ENCODE measurements at places on chromosomes 4 and X.

GRCh38 chr4:105155426-105155825, 8.8 kb downstream of the TET2 start:
- DNase-seq, result no peak

DNA sequence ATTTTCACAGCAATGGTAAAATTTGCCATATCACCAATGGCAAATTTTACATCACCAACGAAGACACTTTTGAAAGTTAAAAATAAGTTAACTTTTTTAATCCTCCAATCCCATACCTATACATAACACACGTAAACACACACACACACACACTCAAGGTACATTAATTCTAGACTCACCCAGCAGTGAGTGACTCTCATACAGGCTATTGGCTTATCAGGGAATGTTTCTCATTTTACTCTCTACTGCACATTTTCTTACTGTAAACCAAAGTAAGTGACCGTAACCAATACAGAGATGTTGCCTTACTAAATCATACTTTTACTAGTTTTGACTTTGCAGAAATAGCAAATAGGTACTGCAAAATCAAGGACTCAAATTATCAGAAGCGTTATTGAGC, 2.3 kb downstream of the VEGFC start:
- DNase-seq, result no peak

- no peak for DNase-seq
Observed at GRCh38 chr4:68324519-68325262, 25.2 kb downstream of the YTHDC1 start.

DNA sequence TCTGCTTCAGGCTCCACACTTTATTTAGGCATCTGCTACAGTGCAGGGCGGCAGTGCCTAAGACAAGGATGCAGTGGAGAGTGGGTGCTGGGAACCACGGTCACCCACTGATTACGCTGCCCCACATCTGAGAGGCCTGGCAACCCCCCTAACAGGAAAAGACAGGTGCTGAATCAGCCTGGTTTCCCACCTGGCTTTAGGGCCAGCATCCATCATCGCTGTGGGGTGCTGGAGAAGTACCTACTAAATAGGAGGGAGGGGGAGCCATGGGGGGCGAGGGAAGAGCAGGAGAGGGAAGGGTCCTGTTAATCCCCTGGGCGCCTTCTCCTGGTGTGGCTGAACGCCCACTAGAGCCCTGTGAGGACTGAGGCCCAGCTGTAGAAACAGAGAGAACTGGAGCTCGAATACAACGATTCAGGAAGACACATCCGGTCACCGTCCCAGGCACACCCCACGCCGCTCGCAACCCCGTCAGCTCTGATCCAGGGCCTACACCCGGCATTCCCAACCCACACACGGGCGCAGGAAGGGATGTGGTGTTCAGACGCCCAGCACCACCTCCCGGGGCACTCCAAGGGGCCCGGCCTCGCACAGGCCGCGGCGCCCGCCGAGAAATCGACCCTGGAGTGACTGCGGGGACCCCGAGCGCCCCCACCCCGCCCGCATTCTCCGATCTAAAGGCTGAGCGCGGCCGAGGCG, 554 bp downstream of the DCTD start:
- no peak for DNase-seq

- DNase-seq, result no peak
Observed at GRCh38 chrX:25178555-25178954, 162.8 kb upstream of the ARX start.

DNA sequence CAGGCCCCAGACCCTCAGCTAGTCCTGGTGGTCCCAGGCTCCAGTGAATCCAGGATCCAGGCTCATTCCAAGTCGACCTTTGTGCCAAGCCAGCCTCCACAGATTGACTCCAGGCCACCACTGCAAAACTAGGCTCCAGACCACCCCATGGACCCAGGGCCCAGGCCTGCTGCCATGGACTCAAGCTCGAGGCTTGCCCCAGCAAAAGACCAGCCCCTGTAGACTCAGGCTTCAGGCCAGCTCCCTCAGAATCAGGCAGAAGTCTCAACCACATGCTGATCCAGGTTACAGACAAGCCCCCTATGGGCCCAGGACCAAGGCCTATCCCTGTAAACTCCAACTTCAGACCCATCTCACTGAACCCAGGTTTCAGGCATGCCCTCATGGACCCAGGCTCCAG, 692.4 kb downstream of the PCDH19 start:
- no peak for DNase-seq

GRCh38 chr4:179695175-179695574, 2252.9 kb upstream of the AGA start:
- DNase-seq, result no peak

GRCh38 chr4:188989371-188989770, 850.1 kb downstream of the TRIML1 start:
- DNase-seq, result no peak

DNA sequence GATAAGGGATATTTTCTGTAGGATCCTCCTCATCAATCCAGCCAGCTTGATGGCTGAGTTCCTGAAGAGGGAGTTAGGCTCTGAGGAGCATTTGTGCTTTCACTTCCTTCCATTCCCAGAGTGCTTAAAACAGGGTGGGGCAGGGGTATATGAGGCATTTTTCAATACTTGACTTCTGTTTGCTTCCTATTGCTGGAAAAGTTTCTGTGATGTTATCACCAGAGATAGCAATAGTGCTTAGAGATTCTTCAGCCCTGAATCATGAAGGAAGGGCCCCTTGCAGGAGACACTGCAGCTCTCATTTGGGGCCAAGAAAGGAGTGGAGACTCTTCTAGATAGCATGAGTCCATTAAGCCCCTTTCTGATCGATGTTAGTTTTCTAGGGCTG, 166.7 kb upstream of the RPS6KA3 start:
- DNase-seq, result no peak

DNA sequence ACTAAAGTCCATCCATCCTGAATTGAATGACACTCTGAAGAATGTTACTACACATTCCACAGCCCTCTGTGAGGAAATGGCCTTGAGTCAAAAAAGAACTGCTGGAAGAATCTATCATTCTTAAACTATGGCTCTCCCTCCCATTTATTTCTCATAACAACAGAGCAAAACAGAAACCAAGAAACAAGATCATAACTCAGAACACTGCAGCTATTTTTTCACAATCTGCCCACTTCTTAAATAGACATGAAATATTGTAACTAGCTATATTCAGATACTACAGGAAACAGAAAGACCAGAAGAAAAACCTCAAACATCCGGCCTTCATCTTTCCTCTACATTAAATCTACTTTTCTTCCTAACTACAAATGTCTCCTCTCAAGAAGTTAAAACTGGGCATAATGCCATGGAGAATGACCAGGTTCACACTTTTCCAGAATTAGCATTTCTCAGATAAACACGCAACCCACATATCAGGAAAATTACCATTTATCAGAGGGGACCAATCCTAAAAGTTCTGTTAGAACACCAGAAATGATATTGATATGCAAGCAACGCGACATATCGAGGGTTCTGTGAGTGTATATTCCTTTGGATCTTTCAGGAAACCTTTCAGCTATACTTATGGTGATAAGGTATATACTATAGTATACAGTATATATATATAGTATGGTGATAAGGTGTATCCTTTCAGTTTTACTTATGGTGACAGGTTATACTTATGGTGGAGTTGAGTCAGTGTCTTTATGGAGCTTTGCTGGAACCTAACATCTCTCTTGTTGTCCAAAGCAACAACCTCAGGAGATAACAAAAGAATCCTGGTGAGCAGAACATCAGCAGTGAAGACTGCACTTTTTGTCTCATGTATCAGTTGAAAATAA, 60.4 kb upstream of the IRF2 start:
- no peak for DNase-seq

GRCh38 chrX:17860179-17860780, 818 bp downstream of the RAI2 start:
- DNase-seq, result no peak

GRCh38 chr4:173362666-173363065, 8.1 kb upstream of the SAP30 start:
- no peak for DNase-seq

DNA sequence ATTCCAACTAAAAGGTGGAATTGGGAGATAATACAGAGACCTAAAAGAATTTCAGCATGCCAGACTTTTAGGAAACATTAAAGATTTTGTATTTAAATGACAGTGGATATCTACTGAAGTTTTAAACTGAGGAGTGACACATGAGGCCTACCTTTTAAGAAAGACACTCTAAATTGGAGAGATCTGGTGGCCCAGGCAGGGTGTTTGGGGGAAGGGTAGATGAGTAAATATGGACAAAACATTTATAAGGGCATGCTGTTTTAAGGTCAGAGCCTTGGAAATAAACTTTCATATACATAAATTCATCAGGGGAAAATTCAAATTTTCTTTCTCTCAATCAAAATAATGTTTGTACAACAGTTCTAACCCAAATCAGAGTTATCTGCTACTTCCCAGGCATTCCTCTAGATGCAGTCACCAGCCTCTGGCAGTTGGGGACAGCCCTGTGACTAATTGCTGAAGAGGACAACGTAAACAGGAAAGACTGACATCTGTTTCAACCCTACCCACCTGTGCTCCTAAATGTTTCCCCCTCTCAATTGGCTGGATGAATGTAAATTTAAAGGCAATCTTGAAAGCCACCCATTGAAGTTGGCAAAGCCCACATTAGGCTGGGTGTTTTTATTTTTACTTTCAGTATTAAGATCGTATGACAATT, 1646.9 kb upstream of the ADGRL3 start:
- no peak for DNase-seq

DNA sequence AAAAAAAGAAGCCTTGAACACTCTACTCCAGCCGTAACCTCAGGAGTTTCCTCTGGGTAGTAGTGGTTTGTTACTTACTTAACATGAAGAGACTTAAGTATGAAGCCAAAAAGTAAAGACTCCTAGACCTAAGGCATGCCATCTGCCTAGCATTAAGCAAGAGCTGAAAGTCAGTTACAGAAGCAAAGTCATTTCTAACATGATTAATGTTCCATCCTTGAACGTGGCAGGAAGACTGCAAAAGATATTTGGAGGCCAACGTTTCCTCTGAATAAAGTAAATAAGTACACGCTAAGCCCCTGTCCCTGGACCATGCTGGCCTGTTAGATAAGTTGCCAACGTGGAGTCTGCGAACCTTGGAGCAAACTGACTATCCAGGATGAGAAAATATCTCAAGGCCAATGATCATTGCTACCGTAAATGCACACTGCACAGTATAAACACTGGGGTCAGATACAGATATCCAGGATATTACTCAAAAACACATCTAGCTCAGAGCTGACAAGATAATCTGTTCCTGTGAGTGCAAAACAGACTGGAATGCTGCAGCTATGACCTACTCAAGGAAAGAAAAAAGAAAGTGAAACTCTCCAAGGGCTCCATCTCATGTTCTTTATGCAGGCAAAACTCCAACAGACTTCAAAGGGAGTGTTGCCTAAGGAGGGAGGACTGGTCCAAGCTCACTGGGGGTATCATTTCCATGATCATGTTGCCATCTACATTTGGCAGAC, 255.8 kb downstream of the COL25A1 start:
- DNase-seq, result no peak

DNA sequence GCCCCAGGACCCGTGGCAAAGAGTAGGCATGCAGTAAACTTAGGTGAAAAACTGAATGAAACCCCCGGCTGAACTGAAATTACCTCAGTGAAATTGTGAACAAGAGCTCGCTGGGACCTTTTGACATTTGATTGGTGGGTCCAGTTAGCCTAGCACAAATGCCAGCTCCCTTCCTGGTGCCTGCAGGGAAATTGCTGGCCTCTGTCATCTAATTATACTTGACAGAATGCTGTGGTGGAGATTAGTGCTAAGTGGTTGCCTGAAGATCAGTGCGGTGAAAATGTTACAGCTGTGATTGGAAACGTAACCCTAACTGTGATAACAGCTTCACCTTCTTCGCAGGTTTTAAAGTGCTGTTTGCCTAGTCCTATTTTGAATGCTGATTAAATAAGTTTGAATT, 43.0 kb downstream of the ADD1 start:
- no peak for DNase-seq

DNA sequence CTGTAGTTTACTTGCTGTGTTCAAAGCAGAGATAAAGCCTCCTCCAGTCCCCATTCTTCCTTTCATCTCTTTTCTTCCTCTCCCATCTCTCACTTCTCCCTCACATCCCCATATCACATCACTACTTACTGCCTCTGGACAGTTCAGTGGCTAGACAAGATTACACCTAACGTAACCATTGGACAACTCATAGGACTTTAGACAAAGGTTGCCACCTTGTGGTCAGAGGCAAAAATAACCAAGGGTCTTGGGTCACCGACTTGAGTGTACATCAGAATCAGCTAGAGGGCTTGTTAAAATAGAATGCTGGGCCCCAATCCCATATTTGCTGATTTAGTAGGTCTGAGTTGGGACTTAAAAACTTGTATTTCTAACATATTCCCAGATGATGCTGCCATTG, 109.3 kb upstream of the DGKK start:
- no peak for DNase-seq

DNA sequence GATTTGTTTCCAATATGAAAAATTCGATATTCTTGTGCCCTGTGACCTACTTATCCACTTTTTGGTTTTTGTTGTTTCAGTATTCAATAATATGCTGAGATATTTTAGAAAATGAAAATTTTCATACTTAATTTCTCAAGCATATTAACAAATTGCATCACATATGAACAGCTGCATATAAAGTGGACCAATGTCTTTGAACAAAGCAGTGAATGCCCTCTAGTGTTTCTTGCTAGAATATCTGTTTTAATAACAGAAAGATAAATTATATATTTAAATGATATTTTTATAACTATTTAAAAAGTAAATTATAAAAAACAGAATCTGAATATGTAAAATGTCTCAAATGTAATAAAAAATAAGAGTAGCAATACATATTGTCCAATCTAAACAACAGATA, 31.7 kb upstream of the INTU start:
- no peak for DNase-seq

GRCh38 chr4:23814587-23814986, 75.3 kb downstream of the PPARGC1A start:
- no peak for DNase-seq

- no peak for DNase-seq
Observed at GRCh38 chr4:23333946-23334878, 555.6 kb downstream of the PPARGC1A start.

DNA sequence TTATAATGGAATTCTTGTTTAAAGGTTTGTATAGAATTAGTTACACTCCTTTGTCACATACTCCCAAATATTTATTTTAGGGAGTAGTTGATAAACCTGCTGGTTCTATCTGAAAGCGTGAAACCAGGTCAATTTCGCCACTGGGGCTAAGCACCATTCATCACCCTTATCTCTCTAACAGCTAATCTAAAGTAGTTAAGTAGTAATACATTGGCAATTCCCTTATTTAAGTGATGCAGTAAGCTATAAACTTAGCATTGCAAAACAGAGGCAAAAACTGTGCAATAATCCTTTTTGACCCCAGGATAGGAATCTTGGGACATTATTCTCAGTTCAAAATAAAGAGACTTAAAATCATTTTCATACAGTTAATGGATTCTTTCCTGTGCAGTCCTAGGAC, 33.7 kb upstream of the PTPN13 start:
- DNase-seq, result no peak

DNA sequence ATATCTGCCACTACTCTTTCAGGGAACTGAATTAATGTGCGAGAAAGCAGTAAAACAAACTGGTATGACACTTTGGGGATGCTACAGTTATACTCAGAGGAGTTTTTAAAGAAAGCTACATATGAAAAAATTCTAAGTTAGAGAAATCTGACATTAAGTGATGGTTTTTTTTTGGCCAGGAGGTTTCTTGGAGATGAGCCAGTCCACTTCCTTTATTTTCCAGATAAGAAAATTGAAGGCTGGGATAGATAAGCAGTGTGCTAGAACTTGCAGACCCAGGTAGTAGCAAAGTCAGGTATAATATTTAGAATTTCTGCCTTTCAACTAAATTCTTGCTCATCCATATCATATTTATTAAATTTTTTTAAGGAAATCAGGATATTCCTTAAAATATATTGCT, 106.8 kb downstream of the FAT4 start:
- DNase-seq, result no peak

GRCh38 chr4:122806981-122807679, 19.5 kb upstream of the FGF2 start:
- DNase-seq, result no peak

All from stimulated activated CD4-positive, alpha-beta T cell treated with anti-CD3 and anti-CD28 coated beads, TNF-alpha, amount 100 ng/mL, for 1 hour (primary cell).